ENCODE measurements at places on chromosomes 5 and 9. TPM values are rescaled to one million over a fixed set of nuclear protein-coding genes. Genes with fewer than 3 reads are reported as not detected.

- DNase-seq = no peak
These were observed 19.0 kb upstream of the POC5 start for GRCh38 chr5:75736273-75736672.

GRCh38 chr5:115599502-115599901, 2.8 kb downstream of the TICAM2 start:
- no peak for DNase-seq

DNA sequence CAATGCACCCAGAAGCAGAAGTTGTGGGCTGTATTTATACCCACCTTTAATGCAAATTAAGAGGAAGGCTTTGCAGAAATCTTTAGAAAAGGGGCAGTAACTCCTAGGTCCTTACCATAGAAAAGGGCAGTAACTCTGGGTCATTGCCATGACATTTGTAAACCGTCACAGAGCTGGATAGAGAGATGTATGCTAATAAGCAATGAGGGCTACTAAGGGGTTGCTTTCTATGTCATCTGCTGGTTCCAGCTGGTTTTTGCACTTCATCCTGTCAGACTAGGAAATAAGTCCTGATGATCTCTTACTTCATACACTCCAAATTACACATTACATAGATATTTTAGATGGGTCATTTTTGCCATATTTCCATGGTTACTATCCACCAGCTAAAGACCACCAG, 299.1 kb upstream of the TYRP1 start:
- no peak for DNase-seq

RNF183 gene
- total RNA-seq = not detected

GRCh38 chr9:4243113-4243512, 56.8 kb downstream of the GLIS3 start:
- DNase-seq = no peak

GRCh38 chr5:127369796-127370195, 79.2 kb downstream of the MEGF10 start:
- DNase-seq = no peak

DNA sequence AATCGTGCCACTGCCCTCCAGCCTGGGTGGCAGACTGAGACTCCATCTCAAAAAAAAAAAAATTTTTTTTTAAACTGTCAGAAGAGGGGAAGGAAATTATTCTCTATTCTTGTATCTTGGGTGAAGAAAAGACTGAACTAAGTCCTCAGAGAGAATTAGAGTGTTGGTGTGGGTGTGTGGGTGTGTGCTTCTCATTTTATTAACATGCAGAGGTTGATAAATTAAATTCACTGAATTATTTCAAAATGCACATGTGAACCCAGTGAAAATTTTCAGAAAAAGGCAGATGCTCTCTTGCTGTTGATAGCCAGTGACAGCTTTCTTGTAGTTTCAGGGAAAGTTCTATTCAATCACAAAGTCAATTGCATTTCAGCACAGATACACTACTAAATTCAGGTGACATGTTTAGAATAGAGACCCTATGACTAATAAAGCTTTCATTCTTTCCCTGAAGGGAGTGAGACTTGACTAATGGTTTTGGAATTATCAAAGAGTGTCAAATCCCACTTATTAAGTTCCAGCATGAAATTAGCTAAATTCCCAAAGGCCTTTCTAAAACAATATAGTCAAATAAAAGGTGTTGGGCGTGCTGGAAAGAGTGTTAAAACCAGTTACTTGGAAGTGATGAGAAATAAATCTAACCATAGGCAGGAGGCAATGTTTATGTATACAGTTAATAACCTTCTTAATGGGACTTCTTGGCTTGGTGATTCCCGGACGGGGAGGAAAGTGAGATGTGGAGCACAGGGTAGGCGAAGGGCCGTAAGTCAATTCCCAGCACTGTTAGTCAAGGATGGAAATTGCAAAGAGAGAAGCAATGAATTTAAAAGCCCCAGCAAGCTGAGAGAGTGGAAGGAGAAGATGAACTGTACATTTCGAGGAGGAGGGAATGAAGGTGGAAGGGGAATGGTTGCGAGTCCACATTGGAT, 103.2 kb upstream of the SPATA31D4 start:
- DNase-seq = no peak

SUSD3 gene
- 0.39 TPM for total RNA-seq

DNA sequence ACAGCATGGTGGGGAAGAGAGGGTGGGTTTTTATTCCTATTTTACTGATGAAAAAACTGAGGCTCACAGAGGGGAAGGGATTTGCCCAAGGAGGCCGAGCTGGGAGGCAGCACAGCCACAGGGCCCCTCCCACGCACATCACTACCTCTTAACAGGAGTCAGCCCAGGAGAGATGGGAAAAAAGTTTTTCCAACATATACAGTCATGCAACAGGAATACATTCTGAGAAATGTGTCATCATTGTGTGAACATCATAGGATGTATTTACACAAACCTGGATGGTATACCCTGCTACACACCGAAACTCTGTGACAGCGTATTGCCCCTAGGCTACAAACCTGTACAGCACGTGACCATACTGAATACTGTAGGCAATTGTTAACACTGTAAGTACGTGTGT, 11.6 kb downstream of the TRAF1 start:
- no peak for DNase-seq

DNA sequence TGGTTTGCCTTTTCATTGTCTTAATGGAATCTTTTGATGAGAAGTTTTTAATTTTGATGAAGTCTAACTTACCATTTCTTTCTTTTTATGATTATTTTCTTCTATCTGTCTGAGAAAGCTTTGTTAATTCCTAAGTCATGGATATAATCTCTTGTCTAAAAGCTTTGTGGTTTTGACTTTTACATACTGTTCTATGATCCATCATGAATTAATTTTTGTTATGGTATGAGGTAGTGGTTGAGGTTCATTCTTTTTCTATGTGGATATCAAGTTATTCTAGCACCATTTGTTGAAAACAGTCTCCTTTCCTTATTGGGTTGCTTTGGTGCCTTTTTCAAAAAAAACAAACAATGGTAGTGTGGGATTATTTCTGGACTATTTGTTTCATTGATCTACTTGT, 20.4 kb downstream of the FBXO10 start:
- DNase-seq = no peak

NPR3 gene
- 0.04 TPM for total RNA-seq

DNA sequence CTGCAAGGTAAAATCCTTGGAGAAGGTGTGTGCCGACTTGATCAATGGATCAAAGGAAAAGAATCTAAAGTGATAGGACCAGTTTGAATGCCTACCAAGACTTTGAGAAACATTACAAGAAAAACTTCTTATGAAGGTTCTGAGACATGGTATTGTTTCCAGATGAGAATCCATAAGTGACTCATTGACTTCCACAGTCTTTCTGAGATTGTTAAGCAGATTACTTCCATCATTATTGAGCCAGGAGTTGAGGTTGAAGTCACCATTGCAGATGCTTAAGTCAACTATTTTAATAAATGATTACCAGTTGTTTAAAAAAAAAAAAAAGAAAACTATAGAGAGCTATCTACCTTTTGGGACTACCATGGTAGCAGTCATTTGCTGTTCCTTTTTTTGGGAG, 7.0 kb downstream of the LNPEP start:
- DNase-seq = no peak

AIF1L gene
- 64.6 TPM for total RNA-seq

GRCh38 chr5:109989994-109990722, 300.4 kb downstream of the MAN2A1 start:
- no peak for DNase-seq

ASS1 gene
- total RNA-seq = 6.9 TPM

- no peak for DNase-seq
These were observed 47.2 kb downstream of the MACIR start for GRCh38 chr5:103305809-103306208.

DNA sequence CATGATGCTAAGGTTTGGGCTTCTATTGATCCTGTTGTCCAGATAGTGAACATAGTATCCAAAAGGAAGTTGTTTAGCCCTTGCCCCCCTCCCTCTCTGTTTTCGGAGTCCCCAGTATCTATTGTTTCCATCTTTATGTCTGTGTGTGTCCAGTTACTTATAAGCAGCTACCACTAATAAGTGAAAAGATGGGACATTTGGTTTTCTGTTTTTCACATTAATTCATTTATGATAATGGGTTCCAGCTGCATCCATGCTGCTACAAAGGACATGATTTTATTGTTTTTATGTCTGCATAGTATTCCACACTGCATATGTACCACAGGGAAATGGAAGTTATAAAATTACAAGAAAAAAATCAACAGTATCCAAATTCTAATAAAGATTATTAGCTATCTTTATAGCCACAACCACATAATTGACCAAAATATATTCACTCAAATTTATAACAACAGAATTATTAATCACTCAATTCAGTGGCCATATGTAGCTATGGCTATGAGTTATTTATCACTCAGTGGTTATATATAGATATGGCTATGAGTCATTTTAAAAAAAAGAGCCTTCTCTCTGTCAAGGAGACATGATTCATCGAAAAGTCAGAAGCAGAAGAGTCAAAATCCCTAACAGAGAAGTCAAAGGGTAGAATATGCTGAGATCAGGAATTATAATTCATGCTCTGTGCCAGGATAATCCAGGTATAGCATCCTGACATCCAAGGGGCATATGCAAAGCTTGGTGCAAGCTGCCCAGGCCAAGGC, 367.5 kb downstream of the DEPDC1B start:
- DNase-seq = no peak

DNA sequence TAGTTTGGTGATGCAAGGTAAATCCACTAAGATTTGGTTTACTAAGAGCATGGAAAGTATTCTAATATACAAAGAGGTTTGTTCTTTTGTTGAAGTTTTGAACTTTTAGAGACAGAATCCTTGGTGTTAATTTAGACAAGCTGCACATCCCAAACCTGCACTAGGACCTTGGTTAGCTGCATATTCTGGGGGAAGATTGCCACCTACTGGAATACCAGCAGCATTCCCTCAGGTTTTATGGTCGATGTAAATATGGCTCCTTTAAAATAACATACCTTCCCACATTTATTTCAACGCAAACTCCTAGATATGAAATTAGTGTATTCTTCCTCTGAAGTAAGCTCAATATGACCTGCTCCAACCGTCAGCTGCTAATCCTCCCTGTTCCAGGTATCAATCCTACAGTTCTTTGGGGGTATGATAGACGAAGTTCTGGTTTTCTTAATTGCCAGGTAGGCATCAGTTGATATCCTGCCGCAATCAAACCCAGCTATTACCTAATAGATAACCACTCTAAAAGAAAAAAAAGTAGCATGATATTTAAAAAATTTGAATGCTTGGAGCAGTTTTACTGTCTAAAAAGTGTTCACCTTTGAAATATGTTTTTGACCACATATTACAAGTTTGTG, 624.1 kb downstream of the ISL1 start:
- DNase-seq = peak; percentile 1

ZDHHC11B gene
- total RNA-seq = not detected

GRCh38 chr5:117657541-117657940, 1082.9 kb upstream of the SEMA6A start:
- no peak for DNase-seq

DNA sequence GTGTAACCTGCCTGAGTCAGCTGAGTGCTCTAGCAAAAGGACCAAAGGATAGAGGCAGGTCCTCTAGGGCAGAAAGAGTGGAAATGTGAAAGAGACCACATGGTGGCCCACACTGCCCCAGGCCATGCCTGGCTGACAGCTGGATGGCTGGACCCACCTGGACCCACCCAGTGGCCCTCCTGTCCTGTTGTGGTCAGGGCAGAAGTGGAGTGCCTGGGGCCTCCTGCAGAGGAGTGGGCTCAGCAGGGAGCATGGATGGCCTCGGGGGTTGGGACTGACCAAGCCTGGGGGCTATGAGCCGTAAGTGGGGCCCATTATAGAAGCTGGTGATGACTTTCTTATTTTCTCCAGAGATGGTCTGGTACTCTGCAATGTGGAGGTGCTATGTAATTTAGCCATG, 55.7 kb upstream of the FAM120AOS start:
- no peak for DNase-seq

DNA sequence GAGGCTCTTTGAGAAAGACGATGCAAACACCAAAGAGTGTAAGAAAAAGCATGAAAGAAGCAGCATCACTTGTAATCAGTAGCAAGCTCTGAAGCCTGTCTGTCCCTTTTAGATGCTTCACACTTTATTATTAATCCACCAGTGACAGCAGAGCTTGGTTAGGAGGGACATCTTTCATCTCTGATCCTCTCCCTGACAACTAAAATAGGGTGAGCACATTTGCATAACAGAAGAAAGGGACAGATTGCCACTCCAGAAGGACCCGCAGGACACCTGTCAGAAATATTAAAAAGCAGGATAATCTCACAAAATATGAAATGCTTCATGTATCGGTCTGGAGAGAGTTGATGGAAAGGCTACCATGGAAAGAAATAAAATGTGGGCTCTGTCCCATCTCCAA, 71.4 kb upstream of the MAP1B start:
- DNase-seq = no peak

ORM2 gene
- total RNA-seq = not detected

Data from pulmonary artery endothelial cell (primary cell).